ENCODE measurements at places on chromosomes 1 and 21.

GRCh38 chr1:225378880-225379279 lies 49.0 kb downstream of the LBR start:
- no peak for DNase-seq

GRCh38 chr21:40641042-40641441 lies 205.9 kb downstream of the DSCAM start:
- DNase-seq: no peak

DNA sequence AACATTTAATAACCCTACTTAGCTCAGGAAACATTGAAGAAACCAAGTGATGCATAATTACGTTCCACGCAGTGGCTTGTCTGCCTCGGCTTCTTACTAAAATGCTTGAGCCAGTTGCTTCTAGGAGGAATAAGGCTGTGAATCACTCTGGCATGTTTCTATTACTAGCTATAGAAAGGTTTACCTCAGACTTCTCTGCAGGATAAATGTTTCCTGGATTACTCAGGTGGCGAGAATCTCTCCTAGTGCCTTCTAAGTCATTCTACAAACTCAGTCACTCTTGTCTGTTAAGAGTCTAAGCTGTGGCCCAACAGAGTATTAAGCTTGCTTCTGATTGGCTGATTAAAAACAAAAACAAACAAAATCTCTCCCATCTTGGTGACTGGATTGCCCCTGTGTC lies 92.0 kb upstream of the RALGPS2 start:
- no peak for DNase-seq

- no peak for DNase-seq
Measured at GRCh38 chr1:183995322-183996039, 42.0 kb downstream of the COLGALT2 start.

DNA sequence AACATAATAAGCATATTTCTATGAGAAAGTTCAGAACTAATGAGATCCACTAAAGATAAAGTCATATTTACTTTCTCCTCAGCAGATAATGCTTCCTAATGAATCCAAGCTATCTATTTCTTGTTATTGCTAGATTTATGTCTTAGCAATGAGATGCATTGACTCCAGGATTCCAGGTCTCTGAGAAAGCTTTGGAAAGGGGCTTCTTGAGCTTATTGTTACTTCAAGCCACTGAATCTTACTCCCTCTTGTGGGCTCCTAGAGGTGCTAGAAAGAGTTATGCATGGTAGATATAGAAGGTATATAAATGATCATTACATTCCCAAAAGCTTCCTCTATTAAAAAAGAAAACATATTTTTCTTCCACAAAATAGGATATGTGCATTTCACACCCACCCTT lies 246.4 kb upstream of the ADAMTS5 start:
- DNase-seq: no peak

DNA sequence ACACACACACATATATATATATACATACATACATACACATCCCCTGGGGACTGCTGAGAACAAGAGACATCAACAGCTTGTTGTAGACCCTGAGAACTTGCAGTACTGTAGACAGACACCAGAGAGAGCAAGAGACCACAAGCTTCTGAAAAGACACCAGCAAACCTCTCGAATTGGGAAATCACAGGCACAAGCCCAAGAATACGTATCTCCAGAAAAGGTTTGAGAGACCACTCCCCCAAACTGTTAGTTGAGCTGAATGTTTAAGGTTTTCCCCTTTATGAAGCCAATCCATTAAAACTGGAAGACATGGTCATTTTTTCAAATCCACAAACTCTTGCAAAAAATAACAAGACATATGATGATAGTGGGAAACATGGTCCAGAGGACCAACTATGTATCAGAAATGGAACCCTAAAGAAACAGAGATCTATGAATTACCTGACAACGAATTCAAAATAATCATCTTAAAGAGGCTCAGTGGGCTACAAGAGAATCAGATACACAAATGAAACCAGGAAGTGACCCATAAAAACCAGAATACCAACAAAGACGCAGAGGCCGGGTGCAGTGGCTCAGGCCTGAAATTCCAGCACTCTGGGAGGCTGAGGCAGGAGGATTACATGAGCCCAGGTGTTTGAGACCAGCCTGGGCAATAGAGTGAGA lies 45.1 kb downstream of the SLC2A1 start:
- peak; percentile 97 for DNase-seq

GRCh38 chr1:160189649-160190625 lies at the start of gene CASQ1:
TSS of gene CASQ1 (plus strand) at chr1:160190575. CDS start at chr1:160190752, 177 bp downstream.
- DNase-seq: no peak

DNA sequence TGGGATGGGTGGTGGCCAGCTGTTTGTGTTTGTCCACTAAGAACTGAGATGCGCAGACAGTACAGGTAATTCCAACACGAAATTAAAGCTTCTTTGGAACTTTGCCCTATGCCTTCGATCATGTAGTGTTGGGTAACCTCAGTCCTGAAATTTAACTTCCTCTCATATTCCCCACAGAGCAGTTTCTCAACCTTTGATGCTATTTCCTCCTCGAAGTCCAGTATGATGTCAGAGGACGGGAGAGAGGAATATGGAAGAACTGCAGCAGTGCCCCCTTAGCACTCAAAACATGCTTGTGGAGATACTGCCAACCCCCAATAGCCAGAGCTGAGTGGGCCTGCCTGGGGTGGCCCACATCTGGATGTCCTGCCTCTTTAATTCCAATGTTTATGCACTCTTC lies 3.6 kb downstream of the LPAR3 start:
- no peak for DNase-seq

DNA sequence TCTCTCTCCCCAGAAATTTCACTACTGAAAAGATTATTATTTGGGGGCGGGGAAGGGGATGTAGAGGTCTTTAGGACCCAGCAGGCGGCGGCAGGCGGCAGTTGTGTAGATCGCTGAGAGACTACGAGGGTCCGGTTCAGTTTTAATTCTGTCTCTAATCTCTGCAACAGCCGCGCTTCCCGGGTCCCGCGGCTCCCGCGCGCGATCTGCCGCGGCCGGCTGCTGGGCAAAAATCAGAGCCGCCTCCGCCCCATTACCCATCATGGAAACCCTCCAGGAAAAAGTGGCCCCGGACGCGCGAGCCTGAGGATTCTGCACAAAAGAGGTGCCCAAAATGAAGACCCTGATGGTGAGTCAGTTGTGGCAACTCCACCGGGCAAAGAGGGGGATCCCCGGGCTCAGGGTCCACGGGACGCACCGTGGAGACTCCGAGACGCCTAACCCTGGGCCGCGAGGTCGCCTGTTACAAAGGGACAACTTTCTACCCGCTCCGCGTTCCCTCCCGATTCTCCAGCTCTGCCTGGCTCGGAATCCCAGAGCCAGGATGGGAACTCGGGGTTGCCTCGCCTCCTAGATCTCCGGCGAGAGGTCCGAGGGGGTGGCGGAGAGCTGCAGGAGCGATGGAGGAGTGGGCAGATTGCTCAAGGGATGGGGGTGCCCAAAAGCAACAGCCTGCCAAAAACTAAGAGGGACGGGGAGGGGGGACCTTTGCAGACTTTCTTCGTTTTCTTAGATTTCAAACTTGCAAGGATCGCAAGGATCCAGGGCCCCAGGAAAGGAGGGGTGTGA lies at the start of gene ST6GALNAC5:
TSS of gene ST6GALNAC5 (plus strand) at position 139 of the 789 bp plus-strand sequence.
- DNase-seq: no peak

DNA sequence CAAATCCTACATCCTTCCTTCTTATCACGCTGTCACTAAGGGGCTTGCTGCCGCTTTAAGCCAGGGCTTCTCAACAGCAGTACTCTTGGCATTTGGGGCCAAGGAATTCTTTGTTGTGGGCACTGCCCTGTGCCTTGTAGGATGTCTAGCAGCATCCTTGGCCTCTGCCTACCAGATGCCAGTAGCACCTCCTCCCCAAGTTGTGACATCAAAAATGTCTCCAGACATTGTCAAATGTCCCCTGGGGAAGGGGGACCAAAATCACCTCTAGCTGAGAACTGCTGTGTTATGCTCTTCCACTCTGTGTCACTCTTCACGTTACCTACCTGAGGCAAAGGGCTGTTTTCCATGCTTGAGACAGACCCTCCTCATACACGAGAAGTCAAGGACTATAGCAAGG lies 400.3 kb upstream of the POU3F1 start:
- no peak for DNase-seq

GRCh38 chr1:247210062-247210375 lies 38.2 kb upstream of the ZNF124 start:
- DNase-seq: no peak

GRCh38 chr1:93537924-93538323 lies 90.0 kb downstream of the FNBP1L start:
- no peak for DNase-seq

- no peak for DNase-seq
Measured at GRCh38 chr21:26834181-26834905, 10.9 kb downstream of the ADAMTS1 start.

DNA sequence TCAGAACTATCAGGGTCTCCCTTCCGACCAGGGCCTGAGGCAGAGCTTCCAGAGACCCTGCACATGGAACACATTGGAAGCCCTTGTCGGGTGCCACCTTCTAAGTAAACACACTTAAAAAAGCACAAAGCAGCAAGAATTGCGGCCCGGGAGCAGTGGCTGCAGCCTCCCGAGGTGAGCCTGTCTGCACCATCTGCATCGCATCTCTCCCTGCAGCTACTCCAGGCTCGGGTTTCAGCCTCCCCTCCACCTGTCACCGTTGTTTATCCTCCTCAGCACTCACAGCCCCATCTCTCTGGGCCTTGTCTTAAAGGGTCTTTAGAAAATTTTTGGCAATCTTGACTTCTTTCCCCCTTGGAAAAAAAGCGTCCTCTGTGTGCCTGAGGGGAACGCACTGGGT lies 95.1 kb upstream of the ARHGEF16 start:
- DNase-seq: no peak

DNA sequence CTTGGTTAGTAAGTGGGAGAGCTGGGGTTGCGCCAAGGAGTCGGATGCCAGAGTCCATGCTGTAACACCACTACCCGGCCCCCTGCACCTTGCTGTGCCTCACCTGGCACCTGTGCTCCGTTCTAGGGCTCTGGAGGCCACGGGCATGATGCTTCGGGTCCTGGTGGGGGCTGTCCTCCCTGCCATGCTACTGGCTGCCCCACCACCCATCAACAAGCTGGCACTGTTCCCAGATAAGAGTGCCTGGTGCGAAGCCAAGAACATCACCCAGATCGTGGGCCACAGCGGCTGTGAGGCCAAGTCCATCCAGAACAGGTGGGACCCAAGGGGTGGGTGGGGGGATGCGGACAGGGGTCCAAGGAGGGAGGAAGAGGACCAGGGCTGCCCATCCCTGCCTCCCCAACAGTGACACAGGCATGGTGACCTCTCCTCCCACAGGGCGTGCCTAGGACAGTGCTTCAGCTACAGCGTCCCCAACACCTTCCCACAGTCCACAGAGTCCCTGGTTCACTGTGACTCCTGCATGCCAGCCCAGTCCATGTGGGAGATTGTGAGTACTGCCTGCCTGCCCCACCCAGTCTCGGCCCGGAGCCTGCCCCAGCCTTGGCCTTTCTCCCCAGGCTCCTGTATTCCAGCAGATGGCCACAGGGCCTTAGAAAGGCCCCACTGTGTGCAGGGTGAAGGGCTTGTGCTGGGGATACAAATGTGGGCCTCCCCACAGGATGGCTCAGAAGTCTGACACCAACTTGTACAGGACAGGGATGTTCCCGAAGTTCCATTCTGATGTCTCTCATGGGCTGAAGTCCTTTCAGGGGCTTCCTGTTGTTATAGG lies 9.6 kb upstream of the HTR6 start:
- DNase-seq: peak; percentile 43

GRCh38 chr1:23624440-23624839 lies 65.1 kb upstream of the ID3 start:
- DNase-seq: no peak

GRCh38 chr1:39936724-39937491 lies 18.0 kb upstream of the MFSD2A start:
- no peak for DNase-seq

- DNase-seq: no peak
Measured at GRCh38 chr1:224427346-224427745, 7.3 kb downstream of the WDR26 start.

DNA sequence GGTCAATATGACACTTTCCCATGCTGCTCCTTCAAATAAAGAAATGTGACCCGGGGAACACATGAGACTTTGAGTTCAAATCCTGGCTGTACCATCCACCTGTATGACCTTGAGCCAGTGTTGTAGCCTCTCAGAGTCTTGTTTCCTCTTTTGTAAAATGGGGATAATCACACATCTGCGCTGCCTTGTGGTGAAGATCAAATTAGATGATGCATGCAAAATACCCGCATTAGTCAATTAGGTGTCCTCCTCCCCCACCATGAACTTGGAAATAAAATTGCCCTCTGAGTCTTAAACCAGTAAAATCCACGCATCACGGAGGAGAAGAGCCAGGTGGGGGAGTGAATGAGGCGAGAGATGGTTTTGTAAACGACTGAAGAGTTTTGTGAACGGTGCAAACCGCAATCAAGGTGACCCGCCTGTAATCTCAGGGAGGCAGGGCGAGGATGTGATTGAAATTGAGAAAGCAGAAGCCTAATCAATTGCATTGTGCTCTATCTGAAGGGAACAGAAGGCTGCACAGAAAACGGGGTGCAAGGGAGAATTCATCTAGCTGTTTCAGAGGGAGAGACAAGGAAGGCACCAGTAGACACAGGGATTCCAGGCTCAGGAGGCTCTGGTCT lies 5.8 kb upstream of the AHDC1 start:
- DNase-seq: no peak

DNA sequence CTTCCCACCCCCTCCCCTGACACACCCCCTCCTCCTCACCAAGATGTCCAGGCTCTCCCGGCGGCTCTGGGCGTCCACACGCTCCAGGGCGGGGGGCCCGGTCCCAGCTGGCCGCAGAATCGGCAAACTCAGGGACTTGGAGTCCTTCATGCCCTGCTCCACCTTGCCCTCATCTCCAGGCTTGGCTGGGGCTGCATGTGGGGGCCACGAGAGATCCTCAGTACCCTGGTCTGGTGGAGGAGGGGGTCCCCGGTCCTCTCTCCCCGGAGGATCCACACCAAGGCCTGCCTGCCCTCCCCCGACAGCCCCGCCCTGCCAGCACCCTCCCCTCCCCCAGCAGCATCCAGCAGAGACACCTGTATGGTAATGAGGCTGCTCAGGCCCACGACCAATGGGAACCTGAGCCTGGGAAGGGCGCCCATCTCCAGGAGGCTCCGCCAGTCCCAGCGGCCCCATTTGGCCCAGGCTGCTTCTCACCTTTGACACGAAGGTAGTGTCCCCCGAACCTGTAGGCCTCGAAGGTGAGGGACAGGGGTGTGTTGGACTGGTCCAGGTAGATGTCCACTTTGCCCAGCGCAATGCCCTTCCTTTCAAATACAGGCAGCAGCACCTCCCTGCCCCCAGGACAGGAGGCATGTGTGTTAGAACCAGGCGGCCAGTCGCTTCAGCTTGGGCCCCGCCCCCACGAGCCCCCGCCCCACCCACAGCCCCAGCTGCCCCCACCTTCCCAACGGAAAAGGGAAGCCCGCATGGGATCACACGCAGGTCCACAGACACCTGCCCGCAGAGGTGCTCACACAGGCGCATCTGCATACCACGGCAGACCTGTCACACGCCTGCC lies 8.2 kb upstream of the TNFRSF25 start:
- peak; percentile 31 for DNase-seq

- no peak for DNase-seq
Measured at GRCh38 chr1:111656086-111657017, 36.8 kb downstream of the RAP1A start.

DNA sequence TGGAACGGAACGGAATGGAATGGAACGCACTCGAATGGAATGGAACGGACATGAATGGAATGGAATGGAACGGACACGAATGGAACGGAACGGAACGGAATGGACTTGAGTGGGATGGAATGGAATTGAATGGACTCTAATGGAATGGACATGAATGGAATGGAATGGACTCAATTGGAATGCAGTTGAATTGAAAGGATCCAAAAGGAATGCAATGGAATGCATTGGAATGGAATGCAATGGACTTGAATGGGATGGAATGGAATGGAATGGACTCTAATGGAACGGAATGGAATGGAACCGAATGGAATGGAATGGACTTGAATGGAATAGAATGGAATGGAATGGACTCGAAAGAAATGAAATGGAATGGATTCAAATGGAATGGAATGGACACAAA lies 102.4 kb upstream of the OR4F16 start:
- DNase-seq: no peak

All from NCI-H2029 treated with DMSO at 0.1 percent for 48 hours (cell line).